Suprapubic skin (tissue), 4 donors: ENCODE measurements at places on chromosomes 7 and 10. TPM values are rescaled to one million over a fixed set of nuclear protein-coding genes. Genes with fewer than 3 reads are reported as not detected.

The PLXNA4 gene
- 5.4 TPM for total RNA-seq

The GJD4 gene
- 1.2 TPM for total RNA-seq

The PSD gene
- 2.2 TPM for total RNA-seq

The BICC1 gene
- total RNA-seq, result 6.9 TPM

The AHR gene
- total RNA-seq, result 145 TPM

The NPY4R2 gene
- total RNA-seq, result 0.39 TPM

The UCMA gene
- not detected for total RNA-seq

DNA sequence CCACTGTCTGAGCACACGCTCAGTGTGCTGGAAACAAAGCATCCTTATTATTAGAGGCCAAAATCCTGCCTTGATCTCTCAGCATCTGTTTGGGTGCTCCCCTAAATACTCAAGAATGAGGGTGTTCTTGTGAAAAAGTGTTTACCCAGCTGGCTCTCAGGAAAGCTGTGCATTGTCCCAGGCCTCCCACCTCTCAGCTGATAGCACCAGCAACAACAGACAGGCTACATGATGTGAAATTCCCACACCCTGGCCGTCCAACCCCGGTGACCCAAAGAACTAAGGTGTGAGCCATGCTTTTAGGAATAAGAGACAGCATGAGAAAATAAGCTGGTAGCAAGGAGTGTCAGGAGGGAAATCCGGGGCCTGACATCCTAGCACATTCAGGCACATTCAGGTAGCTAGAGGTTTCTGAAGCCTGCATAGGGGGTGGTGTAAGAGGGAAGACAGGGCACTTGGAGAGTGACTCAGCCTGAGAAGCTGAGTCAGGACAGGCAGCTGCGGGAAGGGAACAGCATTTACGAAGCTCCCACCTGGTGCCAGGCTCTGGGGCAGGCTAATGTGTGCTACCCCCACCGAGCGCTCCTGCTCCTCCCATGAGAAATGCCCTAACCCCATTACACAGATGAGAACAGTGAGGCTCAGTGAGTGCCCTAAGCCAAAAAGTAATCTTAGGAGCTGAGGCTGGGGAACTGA, 205.6 kb downstream of the GRID1 start:
- DNase-seq, result peak; percentile 18
- no peak overlapping the region for H3K4me3 ChIP-seq

DNA sequence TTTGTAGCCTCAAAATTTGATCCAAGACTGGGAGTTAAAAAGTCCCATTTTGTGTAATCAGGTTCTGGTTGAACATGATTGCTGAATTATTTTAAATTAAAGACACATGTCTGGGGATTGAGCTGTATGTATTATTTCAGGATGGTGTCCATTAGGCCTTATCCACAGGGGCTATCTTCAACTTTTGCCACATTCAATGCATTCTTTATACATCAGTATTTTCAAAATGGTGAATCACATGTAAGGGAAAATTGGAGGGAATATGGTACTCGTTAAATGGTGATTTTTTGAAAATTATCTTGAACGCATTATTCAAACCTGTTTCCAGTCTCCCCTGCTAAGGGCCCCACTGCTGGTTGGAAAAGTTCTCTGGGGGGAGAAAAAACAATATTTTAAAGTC, 367.7 kb upstream of the NPVF start:
- no peaks in the 10 kb centered on the region for H3K27me3 ChIP-seq
- no peaks in the 10 kb centered on the region for H3K36me3 ChIP-seq
- no peak for DNase-seq
- H3K4me3 ChIP-seq, result no peak overlapping the region

- no peak for DNase-seq
- H3K27me3 ChIP-seq, result no peaks in the 10 kb centered on the region
- no peak overlapping the region for H3K4me3 ChIP-seq
- no peak overlapping the region for H3K27ac ChIP-seq
Measured at GRCh38 chr10:126240483-126240882, 147.8 kb downstream of the ADAM12 start.

DNA sequence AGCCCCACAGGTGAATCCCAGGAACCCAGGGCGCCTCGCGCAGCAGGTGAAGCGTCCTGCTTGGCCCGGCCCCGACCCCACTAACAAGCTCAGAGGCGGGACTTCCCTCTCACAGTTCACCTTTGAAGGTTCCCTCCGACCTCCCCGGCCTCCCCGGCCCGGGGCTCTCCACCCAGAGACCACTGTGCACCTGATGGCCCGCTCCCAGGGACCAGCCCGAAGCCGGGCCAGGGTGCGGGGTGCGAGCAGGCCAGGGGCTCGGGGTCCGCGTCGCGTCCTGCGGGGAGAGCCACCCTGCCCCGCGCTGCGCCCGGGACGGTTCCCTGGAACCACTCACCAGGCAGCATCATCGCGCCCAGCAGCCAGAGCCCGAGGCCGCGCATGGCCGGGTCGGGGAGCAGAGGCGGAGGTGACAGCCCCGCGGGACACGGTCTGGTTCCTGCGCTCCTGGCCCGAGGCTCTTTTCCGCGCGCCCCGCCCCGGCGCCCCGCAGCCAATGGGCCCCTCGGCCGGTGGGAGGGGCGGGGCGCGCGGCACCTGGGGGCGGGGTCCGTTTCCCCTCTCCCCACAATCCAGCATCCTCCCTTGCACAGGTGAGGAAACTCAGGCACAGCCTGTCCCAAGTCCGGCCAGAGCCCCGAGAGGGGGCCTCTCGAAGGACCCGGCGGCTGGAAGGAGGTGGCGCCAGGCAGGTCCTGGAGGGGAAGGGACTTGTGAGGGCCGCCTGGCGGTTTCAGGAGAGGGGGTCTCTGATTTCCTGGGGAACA, at the start of gene ADAM8:
ADAM8 (minus strand) TSS at position 434 of the 767 bp plus-strand sequence; CDS start at position 383, 51 bp downstream.
- H3K4me1 ChIP-seq, result peaks cover 49% of the 10 kb centered on the region
- H3K36me3 ChIP-seq, result peaks cover 27% of the 10 kb centered on the region
- H3K4me3 ChIP-seq, result peak within 1 kb of the TSS; percentile 39
- no peak for DNase-seq
- H3K27ac ChIP-seq, result no peak within 1 kb of the TSS

GRCh38 chr10:6239213-6239991, 36.7 kb downstream of the PFKFB3 start:
- peaks cover 24% of the 10 kb centered on the region for H3K36me3 ChIP-seq
- no peak for DNase-seq
- H3K4me1 ChIP-seq, result peaks cover 9% of the 10 kb centered on the region
- H3K27ac ChIP-seq, result peak overlapping the region; percentile 33
- no peaks in the 10 kb centered on the region for H3K27me3 ChIP-seq

GRCh38 chr7:47803846-47804245, 144.4 kb downstream of the PKD1L1 start:
- H3K27ac ChIP-seq, result no peak overlapping the region
- no peaks in the 10 kb centered on the region for H3K36me3 ChIP-seq
- H3K27me3 ChIP-seq, result no peaks in the 10 kb centered on the region
- DNase-seq, result no peak
- H3K4me1 ChIP-seq, result peaks cover 19% of the 10 kb centered on the region
- H3K4me3 ChIP-seq, result no peak overlapping the region

GRCh38 chr10:115850666-115851065, 422.3 kb downstream of the GFRA1 start:
- H3K27ac ChIP-seq, result no peak overlapping the region
- no peaks in the 10 kb centered on the region for H3K36me3 ChIP-seq
- no peak overlapping the region for H3K4me3 ChIP-seq

GRCh38 chr10:79245539-79246208, 101.6 kb upstream of the PPIF start:
- H3K36me3 ChIP-seq, result no peaks in the 10 kb centered on the region
- no peaks in the 10 kb centered on the region for H3K27me3 ChIP-seq
- no peak for DNase-seq

- H3K27me3 ChIP-seq, result no peaks in the 10 kb centered on the region
- H3K4me1 ChIP-seq, result peaks cover 16% of the 10 kb centered on the region
- H3K27ac ChIP-seq, result no peak overlapping the region
- no peak for DNase-seq
- no peaks in the 10 kb centered on the region for H3K36me3 ChIP-seq
Measured at GRCh38 chr7:99579956-99580777, 17.9 kb upstream of the TMEM225B start.

DNA sequence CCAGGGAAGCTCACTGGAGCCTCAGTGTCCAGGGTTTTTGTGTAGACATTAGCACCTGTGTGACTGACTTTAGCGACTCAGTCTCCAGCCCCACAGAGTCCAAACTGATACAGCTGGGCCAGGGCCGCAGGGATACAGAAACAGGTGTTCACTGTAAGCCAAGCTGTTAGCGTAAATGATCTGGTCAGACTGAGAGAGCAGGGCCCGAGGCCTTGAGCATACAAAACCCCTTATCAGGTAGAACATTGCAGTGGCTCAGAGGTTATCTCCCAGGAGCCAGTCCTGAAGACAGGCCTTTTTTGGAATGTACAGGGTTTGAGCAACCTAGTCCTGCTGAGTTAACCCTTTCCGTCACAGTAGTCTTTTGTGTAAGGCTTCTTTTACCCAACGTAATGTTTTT, 25.0 kb downstream of the LHPP start:
- DNase-seq, result no peak
- no peak overlapping the region for H3K4me3 ChIP-seq
- H3K27me3 ChIP-seq, result no peaks in the 10 kb centered on the region
- H3K4me1 ChIP-seq, result no peaks in the 10 kb centered on the region
- no peak overlapping the region for H3K27ac ChIP-seq

GRCh38 chr10:108014145-108014901, 849.8 kb upstream of the SORCS1 start:
- no peaks in the 10 kb centered on the region for H3K27me3 ChIP-seq
- no peaks in the 10 kb centered on the region for H3K4me1 ChIP-seq
- no peak for DNase-seq
- H3K36me3 ChIP-seq, result no peaks in the 10 kb centered on the region
- H3K4me3 ChIP-seq, result no peak overlapping the region

DNA sequence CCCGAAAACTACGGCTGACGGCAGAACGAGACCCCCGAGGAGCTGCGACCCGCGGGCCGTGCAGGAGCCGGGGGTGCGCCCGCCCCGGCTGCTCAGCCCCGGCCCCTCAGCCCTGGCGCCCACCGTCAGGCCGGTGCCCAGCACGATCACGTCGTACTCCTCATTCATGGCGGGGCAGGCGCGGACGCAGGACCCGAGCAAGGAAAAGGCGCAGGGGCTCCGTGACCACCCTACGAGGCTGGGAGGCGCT, 218 bp downstream of the GDI2 start:
- no peak for DNase-seq
- no peaks in the 10 kb centered on the region for H3K36me3 ChIP-seq

GRCh38 chr10:11414314-11415038, 197.0 kb downstream of the USP6NL start:
- H3K4me3 ChIP-seq, result no peak overlapping the region
- no peaks in the 10 kb centered on the region for H3K27me3 ChIP-seq
- H3K27ac ChIP-seq, result no peak overlapping the region

- H3K27me3 ChIP-seq, result no peaks in the 10 kb centered on the region
- H3K27ac ChIP-seq, result peak overlapping the region; percentile 63
- H3K4me1 ChIP-seq, result peaks cover 9% of the 10 kb centered on the region
- no peaks in the 10 kb centered on the region for H3K36me3 ChIP-seq
- H3K4me3 ChIP-seq, result no peak overlapping the region
- DNase-seq, result no peak
Measured at GRCh38 chr7:12942609-12943008, 255.2 kb downstream of the ARL4A start.

GRCh38 chr7:144384555-144385245, 18.8 kb downstream of the NOBOX start:
- H3K36me3 ChIP-seq, result peaks cover 8% of the 10 kb centered on the region
- no peak overlapping the region for H3K27ac ChIP-seq
- H3K4me1 ChIP-seq, result peaks cover 12% of the 10 kb centered on the region
- H3K27me3 ChIP-seq, result no peaks in the 10 kb centered on the region
- peak; percentile 46 for DNase-seq

- H3K4me1 ChIP-seq, result peaks cover 24% of the 10 kb centered on the region
- no peak for DNase-seq
- H3K4me3 ChIP-seq, result no peak overlapping the region
- H3K27me3 ChIP-seq, result no peaks in the 10 kb centered on the region
Measured at GRCh38 chr7:102888561-102889233, 24.1 kb upstream of the LRRC17 start.

- H3K36me3 ChIP-seq, result no peaks in the 10 kb centered on the region
- no peak for DNase-seq
- no peak overlapping the region for H3K4me3 ChIP-seq
- H3K27ac ChIP-seq, result no peak overlapping the region
- H3K4me1 ChIP-seq, result no peaks in the 10 kb centered on the region
- H3K27me3 ChIP-seq, result no peaks in the 10 kb centered on the region
Measured at GRCh38 chr7:7522421-7522820, 13.3 kb downstream of the COL28A1 start.

DNA sequence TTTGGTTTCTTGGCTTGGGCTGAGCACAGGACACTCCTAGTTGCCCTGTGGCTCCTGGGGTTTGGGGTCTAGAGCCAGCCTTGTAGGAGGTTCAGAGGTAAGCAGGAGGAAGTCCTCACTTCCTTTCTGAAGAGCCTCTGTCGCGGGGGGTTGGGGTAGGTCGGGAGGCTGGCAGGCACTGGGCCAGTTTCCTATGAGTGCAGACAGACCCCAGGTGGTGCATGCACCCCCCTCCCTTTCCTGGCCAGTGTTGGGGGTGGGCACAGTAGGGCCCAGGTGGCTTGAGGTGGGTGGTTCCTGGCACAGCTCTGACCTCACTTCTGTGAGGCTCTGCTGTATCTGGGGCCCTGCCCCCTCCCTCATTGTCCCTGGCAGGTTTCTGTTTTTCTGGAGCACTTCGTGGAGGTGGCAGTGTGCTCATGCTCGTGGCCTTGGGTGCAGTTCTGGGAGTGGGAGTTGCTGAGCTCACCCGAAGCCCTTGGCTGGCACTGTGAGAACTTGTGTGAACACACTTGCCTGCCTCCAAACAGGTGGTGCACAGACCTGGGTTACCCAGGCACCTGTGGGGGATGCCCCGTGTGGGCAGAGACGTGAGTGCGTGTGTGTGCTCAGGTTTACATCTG, 1.8 kb downstream of the PALD1 start:
- no peaks in the 10 kb centered on the region for H3K36me3 ChIP-seq
- peaks cover 55% of the 10 kb centered on the region for H3K4me1 ChIP-seq
- H3K27ac ChIP-seq, result no peak overlapping the region
- DNase-seq, result no peak
- peak overlapping the region; percentile 73 for H3K4me3 ChIP-seq

DNA sequence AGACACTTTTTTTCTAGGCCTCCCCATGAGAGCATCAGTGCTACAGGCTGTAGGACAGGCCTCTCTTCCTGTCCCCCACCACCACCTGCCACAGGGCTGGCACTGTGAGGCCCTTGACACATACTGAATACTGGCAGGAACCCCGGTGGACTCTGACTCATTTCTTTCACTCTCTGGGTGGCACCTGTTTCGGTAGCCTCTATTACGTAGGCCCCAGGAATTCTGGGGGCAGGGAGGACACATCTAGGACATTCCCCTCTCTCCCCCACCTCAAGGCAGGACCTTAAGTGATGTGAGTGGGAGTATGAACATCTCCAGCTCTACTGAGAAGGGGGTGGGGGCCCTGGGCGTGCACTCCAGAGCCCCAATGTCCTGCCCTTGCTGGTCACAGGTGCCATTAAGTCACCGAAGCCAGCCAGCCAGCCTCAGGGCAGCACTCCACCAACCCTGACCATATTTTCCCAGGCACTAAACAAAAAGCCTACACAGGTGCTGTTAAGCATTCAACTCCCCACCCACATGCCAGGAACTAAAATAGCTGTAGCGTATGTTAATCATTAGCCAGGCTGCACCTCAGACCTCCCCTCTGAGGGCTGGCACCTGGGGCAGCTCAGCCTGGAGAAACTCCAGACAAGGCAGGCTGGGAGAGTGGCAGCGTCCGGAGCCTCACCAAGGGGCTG, 8.9 kb downstream of the ANXA11 start:
- no peak overlapping the region for H3K4me3 ChIP-seq
- no peaks in the 10 kb centered on the region for H3K36me3 ChIP-seq
- H3K27me3 ChIP-seq, result no peaks in the 10 kb centered on the region
- peak; percentile 77 for DNase-seq
- H3K27ac ChIP-seq, result peak overlapping the region; percentile 69
